AG20443 (cell line): ENCODE measurements at places on chromosomes 11 and 22.

- DNase-seq, result peak; percentile 19
Observed at GRCh38 chr11:110251836-110252235, 44.6 kb downstream of the RDX start.

DNA sequence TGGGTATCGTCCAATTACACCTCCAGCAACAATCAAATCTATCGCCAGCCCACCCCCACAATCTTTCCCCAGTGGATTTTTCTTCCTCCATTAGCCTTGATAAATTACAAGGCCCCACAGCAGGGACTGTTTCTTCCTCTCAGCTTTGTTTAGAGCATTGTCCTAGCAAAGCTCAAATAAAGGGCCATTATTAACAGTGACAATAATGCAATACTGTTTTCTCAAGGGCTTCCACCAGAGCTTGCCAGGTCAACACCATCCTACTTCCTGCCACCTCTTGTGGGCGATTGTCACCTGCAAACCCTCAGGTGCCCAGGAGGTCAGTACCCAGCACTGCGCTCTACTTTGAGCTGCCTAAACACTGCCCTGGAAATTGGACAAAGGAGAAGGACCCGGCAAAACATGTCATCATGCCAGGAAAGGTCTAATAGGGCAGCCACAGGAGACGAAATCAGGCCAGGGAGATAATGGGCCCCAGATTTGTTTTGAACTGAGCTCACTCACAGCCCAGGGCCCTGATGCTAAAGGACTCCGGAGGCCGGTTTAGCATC, 95.2 kb downstream of the ABTB2 start:
- no peak for DNase-seq

DNA sequence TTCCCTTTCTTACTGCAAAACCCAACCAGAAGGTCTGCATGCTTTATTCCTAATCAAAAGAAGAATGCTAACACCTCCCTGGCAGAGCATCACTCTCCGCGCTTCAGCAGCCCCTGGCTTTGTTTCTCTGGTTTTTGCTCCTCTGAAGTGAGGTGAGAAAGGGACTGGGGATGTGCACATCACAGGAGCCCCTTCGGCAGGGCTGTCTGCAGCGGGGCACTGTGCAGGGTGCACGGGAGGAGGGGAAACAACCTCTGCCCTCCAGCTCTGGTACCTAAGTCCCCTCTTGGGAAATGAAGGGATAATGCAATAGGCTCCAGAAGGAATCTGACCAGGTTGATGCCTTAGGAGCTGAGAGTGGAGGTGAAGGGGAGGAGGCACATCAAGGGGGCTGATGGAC, 312.7 kb downstream of the NTM start:
- DNase-seq, result no peak

DNA sequence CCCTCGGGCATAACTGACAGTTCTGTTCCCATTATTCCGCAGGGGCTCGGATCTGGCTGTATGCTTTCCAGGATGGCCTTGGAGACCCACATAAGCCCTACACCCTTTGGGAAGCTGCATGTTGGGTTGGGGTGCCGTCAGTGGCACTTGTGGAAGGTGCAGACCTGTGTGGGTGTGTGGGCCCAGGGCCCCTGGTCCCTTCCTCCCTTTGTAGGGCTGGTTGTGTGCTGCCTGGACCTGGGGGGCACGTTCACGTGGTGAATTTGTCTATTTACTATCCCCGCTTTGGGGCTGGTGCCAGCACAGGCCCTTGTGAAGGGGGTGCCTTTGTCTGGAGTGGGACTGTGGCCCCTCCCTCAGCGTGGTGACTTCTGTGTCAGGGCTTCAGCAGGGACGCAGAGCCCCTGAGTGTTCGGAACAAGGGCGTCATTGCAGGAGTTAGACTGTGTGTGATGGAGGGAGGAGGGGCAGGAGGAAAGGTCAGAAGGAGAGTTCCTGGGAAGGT, 15.0 kb upstream of the PPP6R3 start:
- DNase-seq, result no peak

DNA sequence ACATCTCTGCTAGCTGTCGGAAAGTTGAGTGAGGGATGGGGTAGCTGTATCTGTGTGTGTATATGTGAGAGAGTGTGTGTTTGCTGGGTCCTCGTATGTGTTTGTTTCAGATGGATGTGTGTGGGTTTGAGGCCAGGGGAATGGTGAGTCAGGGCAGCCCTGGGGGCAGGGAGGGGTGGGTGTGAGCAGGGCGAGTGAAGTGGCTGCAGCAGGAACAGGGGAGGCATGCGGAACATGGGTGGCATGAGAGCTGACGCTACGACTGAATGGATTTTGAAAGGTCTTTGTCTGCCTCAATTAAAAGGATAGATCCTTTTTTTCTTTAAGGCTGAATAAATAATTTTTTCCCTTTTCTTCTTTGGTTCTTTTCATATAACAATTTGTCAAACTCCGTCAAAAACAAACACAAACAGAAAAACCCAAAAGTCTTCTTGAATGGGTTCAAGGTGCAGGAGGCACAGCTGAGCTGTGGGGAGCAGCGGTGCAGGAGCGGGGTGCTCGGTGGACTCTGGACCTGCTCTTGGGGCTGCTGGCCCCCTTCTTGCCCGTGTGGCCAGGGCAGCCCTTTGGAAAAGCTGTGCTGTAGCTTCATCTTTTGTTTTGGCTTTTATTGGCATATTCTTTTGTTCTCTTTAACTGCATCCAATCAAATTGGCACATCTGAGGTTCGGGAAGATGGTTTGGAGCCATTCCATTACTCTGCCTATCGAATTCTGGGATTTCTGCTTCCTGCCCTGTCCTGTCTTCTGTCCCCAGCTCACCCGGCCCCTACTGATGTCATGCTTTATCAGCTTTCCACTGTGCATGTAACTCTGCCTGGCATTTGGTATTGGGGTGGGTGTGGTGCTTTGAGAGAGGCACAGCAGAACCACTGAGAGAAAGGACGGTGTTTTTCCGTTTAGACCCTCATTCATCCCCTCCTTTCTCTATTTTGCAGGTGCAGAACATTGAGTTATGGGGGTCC, 80.1 kb downstream of the ADAMTS15 start:
- DNase-seq, result no peak

- DNase-seq, result peak; percentile 49
Observed at GRCh38 chr11:19546325-19546724, 166.3 kb upstream of the NAV2 start.

DNA sequence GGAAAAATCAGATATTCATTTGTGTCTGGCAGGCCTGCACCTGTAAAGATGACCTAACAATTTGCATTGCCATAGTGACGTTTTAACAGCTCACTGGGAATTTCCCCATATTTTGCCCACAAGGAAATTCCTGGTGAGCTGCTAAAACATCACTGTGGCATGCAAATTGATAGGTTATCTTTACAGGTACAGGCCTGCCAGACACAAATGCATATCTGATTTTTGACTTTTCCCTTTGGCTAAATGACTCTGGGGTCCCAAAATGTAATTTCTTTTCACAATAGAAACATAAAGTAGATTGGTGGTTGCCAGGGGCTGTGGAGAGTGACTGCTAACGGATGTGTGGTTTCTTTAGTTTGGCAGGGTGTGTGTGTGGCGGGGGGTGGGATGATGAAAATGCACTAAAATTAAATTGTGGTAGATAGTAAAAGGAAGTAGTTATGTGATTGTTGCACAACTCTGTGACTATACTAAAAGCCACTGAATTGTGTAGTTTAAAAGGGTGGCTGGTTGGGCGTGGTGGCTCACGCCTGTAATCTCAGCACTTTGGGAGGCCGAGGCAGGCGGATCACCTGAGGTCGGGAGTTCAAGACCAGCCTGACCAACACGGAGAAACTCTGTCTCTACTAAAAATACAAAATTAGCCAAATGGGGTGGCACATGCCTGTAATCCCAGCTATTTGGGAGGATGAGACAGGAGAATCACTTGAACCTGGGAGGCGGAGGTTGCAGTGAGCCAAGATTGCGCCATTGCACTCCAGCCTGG, 18.5 kb upstream of the FEZ1 start:
- DNase-seq, result no peak

DNA sequence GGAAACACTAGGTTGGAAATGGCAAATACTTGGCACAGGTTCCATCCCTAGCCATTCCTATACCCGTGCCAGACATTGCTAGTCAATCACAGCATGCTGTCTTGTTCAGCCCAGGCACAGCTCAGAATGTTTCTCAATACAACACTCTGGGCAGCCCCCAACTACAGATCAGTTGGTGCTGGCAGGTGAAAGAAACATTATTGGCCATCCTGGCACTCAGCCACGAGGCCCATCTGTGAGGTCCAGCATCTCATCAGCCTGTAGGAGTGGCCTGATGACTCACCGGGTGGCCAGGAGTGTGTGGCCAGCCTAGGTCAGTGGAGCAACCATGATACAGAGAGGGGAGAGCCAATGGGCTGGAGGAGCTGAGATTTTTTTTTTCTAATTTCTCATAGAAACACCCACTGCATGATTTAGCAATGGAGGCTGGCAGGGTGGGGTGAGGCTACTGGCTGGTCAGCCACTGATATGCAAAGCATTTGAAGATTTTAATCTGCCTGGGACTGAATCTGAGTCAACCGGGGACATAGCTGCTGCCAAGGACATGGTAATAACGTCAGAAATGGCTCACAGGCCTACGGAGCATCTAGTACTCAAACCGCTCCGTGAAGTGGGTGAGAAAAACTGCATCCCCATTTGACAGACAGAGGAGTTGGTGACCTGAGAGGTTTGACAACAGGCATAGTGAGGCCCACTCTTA, 5.4 kb downstream of the MYO18B start:
- DNase-seq, result peak; percentile 97

GRCh38 chr22:25161017-25161915, 38.4 kb upstream of the CRYBB3 start:
- no peak for DNase-seq

DNA sequence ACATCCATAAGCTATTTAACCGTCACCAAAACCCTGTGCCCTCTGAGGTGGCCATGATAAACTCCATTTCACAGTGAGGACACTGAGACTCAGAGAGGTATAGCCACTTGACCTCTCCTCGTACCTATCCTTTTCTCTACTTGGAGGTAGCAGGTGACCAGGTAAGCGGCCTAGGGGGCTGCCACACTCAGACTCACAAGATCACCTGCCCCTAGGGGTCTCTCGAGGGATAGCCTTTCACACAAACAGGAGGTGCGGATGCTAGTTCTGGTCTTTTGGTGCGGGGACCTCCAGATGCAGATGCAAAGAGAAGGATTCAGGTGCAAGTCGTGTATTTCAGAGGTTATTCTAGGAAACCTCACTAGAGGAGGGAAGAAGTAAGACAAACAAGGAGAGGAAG, 14.6 kb downstream of the MS4A18 start:
- DNase-seq, result no peak

- DNase-seq, result peak; percentile 21
Observed at GRCh38 chr11:91932151-91932821, 292.3 kb upstream of the FAT3 start.

GRCh38 chr11:33747979-33748378, 11.8 kb upstream of the CD59 start:
- DNase-seq, result peak; percentile 26

GRCh38 chr22:27099946-27100722, 442.7 kb downstream of the MIAT start:
- no peak for DNase-seq

DNA sequence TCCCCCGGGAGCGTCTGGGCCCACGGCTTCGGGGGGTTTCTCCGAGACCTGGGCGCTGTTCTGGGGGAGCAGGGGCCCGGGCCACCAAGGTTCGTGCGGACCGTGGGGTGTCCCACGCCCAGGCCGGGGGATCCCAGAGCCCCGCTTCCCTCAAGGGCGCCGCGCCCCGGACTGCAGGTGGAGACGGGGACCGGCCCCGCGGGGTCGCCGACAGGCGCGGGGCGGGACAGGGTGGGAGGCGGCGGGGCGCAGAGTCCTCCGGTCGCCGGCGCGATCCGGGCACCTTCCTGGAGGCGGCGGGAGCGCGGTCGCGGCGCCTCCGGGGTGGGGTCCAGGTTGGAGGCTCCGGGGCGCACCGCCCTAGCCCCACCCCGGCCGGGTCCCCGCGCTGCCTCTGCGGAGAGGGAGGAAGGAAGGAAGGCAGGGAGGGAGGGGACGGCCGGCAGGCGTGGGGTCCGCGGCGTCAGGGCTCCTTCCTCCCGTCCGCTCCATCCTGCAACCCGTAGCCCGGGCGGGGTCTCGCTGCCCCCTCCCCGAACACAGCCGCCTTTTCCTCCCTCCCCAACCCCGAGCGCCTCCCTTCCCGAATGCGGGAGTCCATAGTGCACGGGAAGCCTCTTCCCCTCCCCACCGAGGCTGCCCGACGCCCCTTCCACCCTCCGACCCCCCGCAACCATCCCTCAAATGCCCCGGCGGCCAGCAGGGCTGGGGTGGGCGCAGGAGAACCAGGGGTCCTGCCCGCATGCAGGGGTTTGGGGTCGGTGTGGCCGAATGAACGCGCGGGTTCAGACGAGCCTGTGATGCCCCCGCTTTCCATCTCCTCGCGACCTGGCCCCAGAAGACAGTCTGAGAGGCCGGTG, 4.3 kb upstream of the ZBED4 start:
- no peak for DNase-seq

DNA sequence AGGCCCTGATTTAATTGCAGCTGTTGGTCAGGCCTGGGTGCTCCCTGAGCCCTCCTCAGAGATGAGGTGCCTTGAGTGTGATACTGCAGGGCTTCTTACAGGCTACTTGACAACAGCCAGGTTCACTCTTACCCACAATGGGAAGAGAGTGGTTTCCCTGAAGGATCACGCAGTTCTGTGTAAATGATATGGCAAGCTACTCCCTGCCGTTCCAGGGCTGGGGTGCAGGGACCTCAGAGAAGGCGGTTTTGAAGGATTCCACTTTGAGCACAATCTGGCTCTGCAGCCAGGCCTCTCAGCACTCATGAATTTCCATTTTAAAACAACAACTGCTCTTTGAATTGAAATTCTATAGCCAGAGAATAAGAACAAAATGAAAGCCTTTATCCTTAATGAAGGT, 92.9 kb downstream of the SLC17A6 start:
- no peak for DNase-seq
